Fibroblast of upper back skin (primary cell): ENCODE measurements at places on chromosomes 16 and 17.

- peak; percentile 77 for DNase-seq
These were observed 17.2 kb downstream of the RSL1D1 start for GRCh38 chr16:11833951-11834695.

DNA sequence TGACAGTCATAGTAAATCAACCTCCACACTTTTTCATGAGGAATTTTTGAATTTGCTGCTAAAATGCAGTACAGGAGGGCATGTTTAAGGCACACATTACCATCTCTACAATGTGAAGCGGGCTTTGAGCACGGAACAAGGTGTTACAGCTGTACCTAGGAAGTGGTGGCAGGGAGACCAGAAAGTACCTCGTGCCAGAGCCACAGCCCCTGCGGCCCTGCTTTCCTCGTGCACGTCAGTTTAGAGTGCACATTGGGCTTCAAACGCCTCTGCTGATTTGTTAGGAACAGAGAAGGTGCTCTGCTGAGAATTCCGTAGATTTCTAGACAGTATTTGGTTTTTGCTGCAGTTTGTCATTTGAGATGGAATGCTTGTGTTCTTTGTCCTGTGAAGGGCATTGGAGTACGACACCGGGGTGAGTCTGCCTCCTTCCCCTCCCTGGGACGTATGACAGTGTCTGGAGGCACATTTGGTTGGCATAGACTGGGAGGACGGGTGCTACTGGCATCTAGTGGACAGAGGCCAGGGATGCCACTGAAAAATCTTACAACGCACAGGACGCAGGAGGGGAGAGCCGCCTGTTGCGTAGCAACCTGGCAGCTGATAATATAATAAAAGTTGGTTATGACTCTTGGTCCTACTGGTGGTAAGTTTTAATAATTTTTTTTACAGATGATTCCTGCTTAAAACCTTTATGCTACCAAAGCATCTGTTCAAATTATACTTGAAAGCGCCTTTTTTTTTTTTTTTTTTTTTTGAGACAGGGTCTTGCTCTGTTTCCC, 9.1 kb downstream of the FOXK2 start:
- no peak for DNase-seq

DNA sequence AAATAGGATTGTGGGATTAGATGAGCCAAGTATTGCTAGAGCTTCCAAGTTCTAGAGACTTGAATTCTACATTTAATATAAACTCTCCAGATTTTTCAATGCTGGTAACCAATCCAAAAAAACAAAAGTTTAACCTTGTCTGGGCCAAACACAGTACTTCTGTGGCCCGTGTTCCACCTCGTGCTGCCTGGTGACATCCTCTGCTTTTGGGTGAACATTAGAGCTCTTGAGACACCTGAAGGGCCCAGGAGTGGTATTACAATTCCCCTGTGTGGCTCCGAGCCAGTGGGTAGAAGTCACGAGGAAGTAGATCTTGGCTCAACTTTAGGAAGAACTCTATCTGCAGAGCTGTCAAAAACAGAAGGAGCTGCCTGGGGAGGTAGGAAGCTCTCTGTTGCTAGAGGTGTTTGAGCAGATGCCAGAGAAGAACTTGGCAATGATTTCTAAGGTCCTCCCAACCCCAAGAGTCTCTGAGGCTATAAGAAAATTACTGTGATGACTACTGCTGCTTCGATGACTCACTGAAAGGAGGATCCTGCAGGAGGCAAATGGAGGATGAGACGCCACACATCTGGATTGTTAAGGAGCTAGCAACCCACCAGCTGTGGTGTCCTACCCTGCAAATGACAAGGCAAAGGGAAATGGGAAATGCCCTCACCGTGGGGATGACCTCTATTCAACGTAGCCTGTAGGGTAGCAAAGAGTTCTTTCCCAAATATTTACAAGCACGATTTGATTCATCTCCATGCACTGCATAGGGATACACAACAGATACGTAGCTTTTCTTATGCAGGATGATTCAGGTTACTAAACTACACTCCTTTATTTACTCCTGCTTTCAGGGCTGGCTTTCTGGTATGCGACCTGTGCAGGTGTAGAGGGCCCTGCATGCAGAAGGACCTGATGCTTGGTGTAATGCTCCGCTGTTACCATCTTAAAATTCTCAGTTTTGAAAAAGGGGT, 45.8 kb upstream of the GAS7 start:
- DNase-seq = peak; percentile 92

DNA sequence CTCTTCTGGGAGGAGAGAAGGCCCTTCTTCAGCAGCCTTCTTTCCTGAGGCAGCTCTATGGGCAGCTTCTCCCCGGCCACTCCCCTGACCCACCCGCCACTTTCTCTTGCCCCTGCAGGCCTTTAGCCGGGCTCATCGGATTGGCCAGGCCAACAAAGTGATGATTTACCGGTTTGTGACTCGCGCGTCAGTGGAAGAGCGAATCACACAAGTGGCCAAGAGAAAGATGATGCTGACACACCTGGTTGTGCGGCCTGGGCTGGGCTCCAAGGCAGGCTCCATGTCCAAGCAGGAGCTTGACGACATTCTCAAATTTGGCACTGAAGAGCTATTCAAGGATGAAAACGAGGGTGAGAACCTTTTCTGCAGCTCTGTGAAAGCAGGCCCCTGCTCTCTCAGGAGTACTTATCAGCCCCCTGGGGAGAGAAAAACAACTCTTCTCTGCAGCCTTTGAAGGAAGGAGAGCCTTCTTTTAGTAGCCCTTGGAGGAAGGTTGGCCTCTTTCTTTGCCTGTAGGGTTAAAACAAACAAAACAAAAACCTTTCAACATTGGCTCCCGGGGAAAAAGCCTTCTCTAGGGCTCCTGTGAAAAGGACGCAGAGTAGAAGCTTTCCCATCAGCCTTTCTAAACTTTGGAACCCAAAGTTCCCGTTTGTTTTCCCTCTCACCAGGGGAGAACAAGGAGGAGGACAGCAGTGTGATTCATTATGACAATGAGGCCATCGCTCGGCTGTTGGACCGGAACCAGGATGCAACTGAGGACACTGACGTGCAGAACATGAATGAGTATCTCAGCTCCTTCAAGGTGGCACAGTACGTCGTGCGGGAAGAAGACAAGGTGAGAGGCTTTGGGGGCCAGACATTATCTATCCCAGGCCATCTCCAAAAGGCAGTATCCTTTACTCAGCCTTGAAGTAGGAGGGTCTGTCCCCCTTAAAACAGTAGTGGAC, 12.7 kb downstream of the RNF227 start:
- DNase-seq = no peak

DNA sequence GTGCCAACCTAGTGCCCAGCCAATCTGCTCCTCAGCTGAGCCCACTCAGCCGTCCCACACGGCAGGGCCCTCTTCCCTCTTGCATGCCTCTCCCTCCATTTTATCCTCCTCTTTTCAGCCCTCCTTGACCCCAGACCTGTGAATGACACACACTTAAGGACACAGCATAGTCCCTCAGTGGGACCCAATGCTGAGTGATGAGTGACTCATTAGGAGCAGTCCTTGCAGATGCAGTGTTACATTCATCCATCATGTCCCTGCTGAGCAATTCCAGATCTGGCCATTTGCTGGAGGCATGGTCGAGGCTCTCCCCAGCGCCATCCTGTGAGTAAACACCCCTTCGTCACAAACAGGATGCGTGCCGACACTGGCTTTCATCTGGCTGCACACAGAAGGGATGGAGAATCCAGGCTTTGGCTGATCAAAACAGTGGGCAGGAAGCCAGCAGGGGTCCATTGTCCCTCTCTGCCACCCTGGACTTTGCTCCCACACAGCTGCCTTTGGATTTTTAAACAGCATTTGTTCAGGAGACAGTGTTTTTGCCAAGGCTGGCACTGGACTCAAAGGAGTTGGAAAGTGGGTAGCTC, 122.6 kb downstream of the AXIN2 start:
- DNase-seq = peak; percentile 23

DNA sequence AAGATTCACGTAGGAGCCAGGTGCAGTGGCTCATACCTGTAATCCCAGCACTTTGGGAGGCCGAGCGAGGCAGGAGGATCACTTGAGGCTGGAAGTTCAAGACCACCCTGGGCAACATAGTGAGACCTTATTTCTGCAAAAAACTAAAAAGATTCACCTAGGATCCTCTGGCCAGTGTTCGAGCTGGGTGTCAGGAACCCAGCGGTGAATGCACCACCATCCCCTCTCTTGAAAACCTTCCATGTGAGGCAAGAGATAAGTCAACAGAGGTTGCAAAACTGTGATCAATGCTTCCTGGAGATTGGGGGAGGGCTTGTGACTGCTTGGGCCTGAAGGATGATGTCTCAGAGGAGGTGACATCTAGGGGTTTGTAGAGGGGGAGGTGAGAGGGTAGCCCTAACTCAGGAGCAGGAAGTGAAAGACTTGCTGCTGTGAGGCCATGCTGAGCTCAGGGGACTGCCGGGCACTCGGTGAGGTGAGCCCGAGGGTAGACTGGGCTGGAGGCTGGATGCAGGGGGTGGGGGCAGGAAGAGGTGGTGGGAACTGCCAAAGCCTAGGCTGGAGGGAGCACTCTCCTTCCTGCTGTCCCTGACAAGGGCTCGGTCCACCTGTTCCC, 11.7 kb downstream of the GJD3 start:
- no peak for DNase-seq

GRCh38 chr17:5640726-5641125, 56.4 kb upstream of the NLRP1 start:
- peak; percentile 7 for DNase-seq
